ENCODE measurements at places on chromosomes 13 and 19.

DNA sequence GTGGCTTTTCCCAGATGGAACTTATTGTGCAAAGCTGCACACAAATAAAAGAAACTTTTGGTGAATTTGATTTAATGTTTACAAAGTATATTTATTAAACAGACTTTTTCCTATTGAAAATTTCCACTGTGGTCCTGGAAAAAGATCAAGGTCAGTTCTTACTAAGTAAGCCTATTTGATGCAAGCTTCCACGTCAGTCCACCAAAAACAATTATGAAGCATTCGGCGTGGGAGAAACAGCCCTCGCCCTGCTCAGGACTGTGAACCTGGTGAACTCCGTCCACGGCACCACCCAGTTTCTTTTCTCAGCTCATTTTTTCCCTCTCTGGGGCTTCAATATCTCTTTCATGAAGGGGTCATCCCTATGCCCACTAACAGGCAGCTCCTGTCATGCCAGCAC is 149.8 kb downstream of the EFNB2 start:
- DNase-seq, result no peak

GRCh38 chr19:33687481-33688170 is 65.9 kb downstream of the CHST8 start:
- DNase-seq, result no peak

DNA sequence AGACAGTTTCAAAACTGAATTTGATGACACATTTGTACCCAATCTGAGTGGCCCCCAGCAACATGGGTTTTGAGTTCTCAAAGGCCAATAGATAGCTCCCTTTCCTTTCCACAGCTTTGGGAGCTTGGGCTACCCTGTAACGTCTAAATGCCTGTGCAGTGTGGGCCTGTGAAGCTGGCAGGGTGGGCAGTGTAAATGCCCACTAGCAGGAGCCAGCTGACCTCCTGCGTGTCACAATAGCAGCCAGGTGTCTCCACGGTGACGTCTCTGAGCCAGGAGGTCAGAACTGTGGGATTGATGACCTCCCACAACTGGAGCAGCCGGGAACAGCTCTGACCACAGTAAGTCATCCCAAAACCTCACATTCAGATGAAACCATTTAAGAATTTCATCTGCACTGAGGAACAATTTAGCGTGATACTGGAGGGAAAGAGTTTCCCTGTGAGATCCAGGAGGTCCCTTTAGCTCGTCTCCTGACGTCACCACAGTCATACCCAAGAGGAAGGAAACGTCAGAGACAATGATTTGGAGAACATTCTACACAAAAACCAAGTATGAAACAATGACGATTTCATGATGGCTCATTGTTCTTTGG is at the start of gene IPO5:
IPO5 (plus strand) TSS at position 300 of the 595 bp plus-strand sequence. CDS start 23,022 bp downstream, outside the sequence.
- no peak for DNase-seq

DNA sequence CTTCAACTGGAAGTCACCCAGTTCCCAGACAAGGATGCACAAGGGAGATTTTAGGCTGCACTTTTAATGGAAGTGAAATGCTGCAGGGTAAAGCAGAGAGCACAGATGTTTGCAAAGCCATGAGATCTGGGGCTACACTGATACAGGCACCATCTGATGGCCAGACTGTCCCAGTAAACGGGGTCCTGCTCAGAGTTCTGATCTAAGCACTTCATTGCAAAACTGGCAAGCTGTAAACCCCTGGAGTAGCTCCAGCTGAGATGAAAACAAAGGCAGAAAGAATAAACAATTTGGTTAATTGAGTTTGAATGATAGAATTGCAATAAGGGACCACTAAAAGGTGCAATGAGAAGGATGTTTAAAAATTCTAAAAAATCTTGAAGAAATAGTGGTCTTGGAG is 197.1 kb downstream of the OXGR1 start:
- no peak for DNase-seq

GRCh38 chr13:50855681-50856080 is 12.2 kb upstream of the DLEU7 start:
- DNase-seq, result no peak

DNA sequence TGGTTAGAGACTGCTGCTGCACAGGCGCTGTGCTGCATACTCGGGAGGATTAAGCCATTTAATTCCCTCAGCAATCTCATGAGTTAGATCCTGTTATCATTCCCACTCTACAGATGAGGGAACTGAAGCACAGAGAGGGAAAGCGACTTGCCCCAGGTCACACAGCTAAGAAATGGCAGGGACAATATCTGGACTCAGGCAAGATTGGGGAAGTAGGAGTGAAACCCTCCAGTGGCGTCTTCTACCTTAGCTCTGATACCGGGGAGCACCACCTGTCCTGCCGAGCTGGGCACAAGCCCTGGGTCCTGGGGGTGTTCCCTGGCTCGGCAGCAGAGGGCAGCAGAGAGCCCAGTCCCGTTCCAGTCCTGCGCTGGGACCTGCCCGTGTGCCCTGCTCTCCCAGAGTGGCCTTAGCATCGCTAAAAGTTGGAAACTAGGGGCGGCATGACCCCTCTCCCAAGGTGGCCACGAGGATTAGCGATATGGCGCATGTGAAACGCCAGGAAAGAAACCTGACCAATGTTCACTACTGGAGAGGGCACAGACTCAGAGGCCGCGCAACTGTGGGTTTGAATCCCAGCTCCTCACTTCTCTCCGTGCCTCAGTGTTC is 20.5 kb downstream of the CYTH2 start:
- DNase-seq, result no peak

DNA sequence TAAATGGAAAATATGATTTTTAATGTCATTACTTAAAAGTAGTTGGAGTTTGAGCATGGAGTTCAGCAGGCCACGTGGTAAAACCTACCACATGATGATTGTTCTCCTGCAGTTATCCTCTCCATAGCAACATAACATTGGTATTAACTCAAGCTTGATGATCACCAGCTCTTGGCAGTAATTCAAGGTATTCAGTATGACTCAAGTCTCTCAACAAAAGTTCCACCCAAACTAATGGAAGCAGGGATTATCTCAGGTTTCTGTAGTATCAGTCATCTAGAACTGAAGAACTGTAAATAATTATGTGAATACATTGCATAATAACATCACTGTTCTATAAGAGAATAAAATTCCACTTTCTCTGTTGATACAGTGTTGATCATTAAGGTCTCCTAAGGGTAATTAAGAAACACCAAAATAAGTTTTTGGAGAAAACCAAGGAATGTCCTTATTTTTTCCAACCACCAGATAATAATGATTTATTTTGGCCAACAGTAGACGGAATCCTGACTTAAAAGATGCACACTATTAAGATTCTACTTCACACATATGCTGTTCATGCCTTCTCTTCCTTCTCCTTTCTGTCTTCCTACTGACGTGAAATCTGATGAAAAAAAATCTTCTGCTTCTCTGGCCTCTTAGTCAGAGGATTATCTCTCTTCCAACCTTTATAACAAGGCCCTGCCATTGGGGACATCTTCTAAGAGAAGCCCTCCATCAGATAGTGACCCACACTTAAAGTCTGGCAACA is 1092.3 kb downstream of the EFNB2 start:
- no peak for DNase-seq

DNA sequence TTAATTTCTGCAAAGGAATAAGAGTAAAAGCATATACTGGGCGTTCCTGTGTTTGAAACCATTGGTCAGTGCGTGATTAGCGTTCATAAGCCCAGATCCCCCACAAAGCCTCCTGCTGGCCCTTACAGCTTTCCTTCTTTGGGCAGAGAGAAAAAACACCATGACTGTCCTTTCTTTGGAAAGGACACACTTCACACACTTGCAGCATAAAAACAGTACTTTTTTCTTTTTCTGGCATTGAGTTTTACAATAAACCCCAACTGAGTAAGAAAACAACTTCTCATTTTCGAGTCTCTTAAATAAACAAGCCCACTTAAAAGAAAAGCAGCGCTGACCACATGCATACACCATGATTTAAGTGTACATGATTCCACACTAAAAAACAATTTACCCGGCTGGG is 35.8 kb downstream of the SMAD9 start:
- DNase-seq, result no peak

GRCh38 chr13:111243981-111244380 is 76.5 kb upstream of the TEX29 start:
- no peak for DNase-seq

GRCh38 chr13:23680845-23681669 is 110.8 kb downstream of the TNFRSF19 start:
- no peak for DNase-seq

DNA sequence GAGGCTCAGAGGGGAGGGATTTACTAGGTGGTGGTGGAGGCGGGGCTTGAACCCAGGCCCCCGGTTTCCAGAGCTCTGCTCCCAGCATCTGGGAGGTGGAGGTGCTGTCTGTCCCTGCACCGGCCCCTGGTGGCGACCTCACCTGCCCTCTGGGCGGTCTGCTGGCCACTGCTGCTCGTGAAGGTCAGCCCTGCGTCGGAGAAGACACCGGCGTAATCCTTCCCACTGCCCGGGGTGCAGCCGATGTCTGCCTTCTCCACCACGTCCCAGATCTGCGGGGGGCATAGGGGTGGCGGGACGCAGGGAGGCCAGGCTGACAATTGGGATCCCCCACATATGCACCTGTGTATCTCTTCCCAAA is 12.8 kb downstream of the C3 start:
- DNase-seq, result no peak

DNA sequence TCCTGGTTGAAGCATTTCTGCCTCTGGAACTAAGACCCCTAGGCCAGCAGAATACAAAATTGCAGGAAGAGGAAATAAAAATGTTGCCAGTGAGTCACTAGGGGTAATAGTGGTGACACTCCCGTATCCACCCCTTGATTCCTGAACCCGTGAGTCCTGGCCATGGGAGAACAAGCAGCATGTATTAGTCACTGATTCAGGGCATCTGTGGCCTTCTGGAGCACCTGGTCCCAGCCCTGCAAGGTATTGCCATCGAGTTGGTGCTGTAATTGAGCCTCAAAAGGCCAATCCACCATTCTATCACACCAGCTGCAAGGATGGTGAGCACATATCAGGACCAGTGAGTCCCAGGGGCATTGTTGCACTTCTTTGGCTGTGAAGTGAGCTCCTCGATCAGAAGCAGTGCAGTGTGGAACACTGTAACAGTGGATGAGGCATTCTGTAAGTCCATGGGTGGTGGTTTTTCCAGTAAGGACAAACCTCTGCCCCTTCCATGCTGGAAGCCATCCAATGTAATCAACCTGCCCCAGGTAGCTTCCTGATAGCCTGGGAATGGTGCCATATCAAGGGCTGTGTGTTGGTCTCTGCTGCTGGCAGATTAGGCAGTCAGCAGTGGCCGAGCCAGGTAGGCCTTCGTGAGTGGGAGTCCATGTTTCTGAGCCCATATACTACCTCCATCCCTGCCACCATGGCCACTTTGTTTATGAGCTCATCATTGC is 39.6 kb downstream of the C1QTNF9 start:
- no peak for DNase-seq

GRCh38 chr13:30346153-30346788 is 38.9 kb upstream of the KATNAL1 start:
- DNase-seq, result no peak

GRCh38 chr13:94327318-94327717 is 152.2 kb downstream of the DCT start:
- DNase-seq, result no peak

DNA sequence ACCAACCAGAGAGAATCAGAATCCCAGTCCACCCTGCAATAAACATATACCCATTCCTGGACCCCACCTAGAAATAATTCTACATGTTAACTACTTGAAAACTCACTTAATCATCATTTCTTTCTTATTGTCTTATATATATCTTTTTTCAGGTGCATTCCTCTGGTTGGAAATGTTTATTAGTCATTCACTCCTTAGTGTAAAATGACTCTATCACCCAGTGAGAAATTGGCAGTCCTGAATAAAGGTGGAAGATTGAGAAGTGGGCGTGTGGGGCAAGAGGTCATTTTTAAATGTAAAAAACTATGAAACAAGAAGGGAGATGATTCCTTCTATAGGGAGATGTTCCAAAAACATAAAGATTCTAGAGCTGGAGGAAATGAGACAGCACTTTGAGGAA is 101.2 kb upstream of the MBNL2 start:
- DNase-seq, result no peak

DNA sequence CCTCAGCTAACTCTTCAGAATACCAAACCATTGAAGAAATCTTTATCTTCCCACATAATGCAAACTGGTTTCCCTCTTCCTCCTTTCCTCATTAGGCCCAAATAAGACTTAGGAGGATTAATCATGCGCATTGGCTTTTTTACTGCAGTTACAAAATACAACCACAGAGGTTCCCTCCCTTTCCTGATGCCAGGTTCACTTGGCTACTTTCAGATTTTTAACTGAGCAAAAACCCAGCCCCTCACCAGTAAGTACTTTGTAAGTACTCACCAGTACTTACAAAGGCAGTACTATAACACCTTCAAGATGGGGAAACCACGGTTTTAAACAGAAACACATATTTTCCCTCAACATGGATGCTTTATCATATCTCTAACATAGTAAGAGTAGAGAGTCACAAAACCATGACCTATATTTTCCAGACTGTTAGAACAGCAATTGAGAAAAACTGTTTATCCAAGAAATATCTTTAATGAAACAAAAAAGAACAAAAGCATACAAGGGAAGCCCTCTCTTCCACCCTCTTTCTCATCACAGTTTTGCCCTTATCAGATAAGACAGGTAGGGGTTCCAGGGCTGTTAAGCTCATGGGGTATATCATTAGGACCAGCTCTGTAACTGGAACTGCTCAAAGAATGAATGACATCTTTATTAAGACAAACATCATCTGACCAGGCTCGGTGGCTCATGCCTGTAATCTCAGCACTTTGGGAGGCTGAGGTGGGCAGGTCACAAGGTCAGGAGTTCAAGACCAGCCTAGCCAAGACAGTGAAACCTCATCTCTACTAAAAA is 12.7 kb downstream of the FOXO1 start:
- DNase-seq, result no peak

- no peak for DNase-seq
Observed at GRCh38 chr19:504616-505015, 2.7 kb upstream of the TPGS1 start.
